ENCODE measurements at places on chromosomes 7 and 10.

- DNase-seq = no peak
These were observed 72.8 kb downstream of the FGFR2 start for GRCh38 chr10:121525251-121526134.

- peak; percentile 9 for DNase-seq
These were observed 158.9 kb downstream of the KLF6 start for GRCh38 chr10:3625959-3626751.

- no peak for DNase-seq
These were observed 694.6 kb upstream of the SORCS1 start for GRCh38 chr10:107859065-107859464.

- DNase-seq = peak; percentile 49
These were observed 107.2 kb downstream of the FGFR2 start for GRCh38 chr10:121490871-121491519.

DNA sequence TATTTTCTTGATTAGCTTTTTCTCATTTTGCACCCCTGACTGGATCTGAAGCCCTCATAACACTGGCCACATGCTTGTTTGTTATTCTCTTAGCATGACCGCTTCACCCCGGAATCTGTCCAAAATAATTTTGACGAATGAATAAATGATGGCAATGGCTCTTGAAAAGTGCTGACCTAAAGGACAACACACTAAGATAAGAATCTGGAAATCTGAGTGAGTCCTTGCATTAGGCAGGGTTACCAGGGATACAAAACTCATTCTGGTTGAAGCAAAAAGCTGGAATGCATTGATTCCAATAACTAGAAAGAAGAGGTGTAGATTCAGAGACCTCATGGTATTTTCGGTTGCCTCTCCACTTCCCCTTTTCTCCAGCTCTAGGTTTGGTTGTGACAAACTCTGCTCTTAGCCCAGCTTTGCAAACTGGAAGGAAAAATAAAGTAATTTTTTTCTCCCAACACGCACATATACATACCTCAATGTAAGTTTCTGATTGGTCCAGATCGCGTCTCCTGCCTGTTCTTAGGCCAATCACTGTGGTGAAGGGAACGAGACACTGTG is 157.4 kb downstream of the SKIDA1 start:
- DNase-seq = no peak

DNA sequence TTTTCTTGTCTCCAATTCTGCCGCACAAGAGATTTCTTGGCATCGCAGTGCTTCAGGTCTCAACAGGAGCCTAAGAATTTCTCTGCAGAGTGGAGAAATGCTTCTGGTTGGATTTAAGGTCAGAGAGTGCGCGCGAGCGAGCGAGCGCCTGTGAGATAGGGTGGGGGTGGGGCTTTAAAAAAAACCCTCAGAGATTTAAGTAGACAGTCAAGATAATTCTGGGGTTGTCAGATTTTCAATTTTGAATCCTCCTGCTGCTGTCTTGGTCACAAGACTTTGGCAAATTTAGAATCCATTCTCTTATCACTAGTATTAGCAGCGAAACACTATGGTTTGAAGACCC is 49.7 kb downstream of the CPEB3 start:
- no peak for DNase-seq

DNA sequence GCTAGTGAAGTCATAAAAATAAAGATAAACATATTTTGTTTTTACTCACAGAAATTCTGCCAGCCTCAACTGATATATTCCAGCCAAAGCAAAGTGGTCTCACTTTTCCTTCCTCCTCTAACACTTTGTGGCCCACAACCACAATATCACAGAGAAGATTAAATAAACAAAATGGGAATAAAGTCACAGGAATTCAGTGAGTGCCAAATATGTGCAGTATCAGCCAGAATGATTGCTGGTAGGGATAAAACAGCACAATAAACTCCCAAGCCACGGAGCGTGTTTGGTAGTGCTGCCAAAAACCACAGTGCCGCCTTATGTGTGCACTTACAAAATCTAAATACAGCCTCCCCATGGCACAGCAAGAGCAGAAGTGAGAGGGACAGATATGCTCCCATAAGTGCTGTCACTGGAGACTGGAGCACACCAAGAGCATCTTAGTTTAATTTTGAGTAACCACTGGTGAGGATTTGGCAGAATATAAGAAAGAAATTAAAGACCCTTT is 155.8 kb downstream of the POM121L12 start:
- DNase-seq = no peak

DNA sequence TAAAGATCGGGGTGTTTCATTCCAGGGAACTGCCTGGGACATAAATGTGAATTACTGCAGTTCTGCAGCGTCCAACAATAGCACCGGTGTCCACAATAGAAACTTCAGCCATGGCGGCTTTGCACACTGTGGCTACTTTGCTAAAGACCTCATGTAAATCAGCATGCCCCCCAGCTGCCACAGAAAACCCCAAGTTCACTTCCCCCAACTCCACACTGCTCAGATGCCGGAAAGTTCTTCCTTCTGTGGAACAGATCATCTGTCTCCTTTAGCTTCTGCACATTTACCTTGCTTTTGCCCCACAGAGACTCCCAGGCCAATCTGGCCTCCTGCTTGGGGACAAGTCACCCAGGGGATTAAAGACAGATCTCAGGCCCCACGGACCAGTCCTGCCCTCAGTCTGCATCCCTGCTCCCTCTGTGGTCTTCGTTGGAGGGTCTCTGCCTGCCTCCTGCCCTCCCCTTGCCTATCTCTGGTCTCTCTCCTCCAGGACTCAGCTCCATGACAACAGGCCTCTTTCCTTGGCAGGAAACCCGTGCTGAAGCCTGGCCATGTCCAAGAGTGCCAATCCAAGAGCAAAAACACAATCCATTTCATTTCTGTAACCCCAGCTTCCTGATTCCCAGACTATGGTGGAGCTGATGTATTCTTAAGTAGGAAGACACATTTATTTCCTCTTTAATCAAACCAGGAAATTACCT is 403.2 kb downstream of the RPS24 start:
- DNase-seq = no peak

DNA sequence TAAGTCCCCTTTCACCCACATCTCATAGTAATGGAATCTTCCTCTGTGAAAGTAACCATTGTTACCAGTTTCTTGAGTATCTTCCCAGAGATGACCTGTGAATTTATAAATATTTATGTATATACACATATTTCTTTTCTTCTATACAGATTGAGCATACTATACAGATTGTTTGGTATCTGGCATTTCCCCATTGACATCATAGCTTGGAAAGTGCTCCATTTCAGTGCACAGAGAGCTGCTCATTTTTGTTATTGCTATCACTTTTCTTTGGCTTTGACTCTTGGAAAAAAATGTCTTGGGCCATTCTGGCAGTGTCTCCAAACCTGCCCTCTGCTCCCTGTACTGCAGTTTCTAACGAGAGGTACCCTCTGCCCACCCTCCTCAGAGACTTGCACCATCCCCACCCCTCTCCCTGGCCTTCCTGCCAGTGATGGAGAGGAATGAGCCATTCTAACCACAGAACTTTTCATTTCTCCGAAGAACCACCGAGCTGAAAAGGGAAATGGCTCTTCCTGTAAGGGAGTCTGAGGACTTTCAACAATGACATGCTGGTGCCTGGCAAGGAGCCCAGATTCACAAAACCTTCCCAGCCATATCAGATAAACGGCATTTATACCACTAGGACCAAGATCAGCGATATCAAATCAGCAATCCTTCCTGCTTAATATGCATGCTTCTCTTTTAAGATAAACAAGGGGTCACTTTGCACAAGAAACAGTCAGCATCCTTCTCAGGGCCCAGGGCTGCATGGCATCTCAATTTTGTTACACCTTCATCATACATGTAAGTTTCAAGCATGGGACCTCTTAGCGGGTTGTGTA is 19.7 kb upstream of the CCSER2 start:
- DNase-seq = peak; percentile 76

- no peak for DNase-seq
These were observed 5.7 kb downstream of the WEE2 start for GRCh38 chr7:141713890-141714289.

- no peak for DNase-seq
These were observed 17.1 kb downstream of the BMPR1A start for GRCh38 chr10:86773498-86773897.

GRCh38 chr10:74207691-74208480 is 56.9 kb downstream of the ADK start:
- DNase-seq = no peak

GRCh38 chr10:23912884-23913404 is 296.0 kb upstream of the KIAA1217 start:
- no peak for DNase-seq

DNA sequence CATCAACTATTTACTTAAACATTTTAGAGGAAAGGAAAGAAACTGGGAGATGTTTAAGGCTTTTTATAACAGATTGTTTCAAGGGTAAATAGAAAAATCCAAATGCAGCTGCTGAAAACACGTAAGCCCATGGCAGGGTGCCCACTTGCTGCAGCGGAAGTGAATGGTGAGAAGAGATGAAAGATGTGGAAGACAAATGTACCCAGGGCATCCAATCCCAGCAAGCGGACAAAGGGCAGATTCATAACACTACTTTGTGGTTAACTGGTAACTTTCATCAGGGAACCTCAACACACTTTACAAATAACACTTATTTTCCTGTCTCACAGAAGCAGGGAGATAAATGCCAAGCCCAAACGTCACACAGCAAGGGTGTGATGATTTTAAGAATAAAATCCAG is 358.4 kb downstream of the KCNMA1 start:
- peak; percentile 19 for DNase-seq

- no peak for DNase-seq
These were observed 67.7 kb upstream of the TMEM72 start for GRCh38 chr10:44843484-44843883.

- no peak for DNase-seq
These were observed 20.1 kb downstream of the UPP1 start for GRCh38 chr7:48108959-48109847.

DNA sequence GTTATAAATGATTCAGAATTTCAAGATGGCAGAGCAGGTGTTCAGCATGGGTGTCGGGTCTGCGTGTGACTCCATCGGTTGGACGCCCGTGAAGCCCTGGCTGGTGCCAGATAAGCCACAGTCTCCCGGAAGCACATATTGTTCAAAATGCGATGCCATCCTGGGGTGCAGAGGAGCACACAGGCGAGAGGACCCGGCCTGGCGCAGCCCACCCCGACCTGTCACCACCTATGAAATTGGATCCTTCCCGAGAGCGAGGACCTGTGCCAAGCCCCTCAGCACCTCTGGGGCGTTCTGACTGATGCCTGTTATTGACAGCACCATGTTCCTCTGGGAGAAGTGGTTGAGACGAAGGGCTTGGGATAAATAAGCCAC is 110.1 kb downstream of the ACTR3B start:
- no peak for DNase-seq

- no peak for DNase-seq
These were observed 32.6 kb downstream of the IKZF1 start for GRCh38 chr7:50336894-50337703.

DNA sequence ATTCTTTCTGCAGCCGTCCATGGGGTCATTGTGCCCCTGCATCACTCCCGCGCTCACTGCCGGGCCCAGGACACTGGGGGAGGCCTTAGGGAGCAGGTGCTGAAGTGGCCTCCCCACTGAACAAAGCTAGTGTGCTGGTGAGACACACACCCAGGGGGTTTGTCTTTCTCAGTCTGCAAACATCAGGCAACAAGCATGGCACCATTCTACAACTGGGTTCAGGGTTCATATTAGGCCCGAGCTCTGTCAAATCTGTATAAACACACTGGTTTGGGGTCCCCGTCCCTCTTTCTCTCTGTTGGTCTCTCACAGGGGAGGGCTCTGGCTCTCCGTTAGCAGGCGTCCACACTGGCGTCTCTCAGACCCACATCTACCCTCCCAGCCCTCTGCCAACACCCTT is 11.1 kb upstream of the PPP2R2D start:
- no peak for DNase-seq

GRCh38 chr7:137476937-137477336 is 133.4 kb upstream of the PTN start:
- DNase-seq = no peak

DNA sequence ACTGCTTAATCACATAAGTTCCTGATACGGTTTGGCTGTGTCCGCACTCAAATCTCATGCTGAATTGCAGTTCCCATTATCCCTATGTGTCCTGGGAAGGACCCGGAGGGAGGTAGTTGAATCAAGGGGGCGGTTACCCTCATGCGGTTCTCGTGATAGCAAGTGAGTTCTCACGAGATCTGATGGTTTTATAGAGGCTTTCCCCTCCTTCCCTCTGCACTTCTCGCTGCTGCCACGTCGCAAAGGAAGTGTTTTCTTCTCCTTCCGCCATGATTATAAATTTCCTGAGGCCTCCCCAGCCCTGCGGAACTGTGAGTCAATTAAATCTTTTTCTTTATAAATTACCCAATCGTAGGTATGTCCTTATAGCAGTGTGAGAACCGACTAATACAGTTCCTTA is 226.2 kb downstream of the SKAP2 start:
- DNase-seq = no peak

DNA sequence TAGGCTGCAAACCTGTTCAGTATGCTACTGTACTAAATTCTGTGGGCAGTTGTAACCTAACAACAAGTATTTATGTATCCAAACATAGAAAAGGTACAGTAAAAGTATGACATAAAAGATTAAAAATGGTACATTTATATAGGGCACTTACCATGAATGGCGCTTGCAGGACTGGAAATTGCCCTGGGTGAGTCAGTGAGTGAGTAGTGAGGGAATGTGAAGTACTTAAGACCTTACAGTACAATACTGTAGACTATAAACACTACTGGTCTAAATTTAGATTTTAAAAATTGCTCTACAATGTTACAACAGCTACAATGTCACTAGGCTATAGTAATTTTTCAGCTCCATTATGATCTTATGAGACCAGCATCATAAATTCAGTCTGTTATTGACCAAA is 146.0 kb upstream of the GNAI1 start:
- DNase-seq = no peak

DNA sequence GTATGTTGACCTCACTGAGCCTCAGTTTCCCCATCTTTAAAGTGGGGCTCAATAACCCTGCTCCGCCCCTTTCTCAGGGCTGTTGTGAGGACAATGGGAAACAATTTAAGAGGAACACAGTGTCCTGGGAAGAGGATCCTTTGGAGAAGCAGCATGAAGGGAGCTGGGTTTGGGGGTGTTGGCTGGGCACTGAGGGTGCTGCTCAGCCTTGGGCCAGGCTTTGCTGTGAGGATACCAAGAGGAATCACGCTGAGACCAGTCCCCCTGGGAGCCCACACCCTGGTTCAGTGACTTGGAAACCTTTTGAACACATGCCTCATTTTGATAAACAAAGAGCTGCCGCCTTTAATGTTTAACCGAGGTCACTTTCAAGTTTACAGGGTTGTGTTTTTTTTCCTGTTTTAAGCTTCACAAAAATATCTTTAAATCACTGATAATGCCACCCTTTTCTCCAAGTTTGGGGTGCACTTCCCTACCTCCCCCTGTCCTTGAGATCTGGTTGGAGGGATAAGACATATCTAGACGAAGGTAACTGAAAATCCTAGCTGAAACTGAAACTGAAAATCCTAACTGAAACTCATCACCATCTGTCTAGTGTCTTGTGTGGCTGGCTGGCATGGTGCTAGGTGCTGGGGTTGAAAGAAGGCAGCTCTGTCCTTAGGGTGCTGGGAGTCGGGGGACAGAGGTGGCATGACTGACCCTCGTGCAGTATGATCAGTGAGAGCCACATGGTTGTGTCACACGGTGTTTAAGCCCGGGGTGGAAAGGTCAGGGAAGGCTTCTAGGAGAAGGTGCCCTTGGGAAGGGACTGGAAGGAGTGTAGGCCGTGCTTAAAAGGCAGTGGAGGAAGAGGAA is 27.7 kb downstream of the ZNF775 start:
- DNase-seq = no peak

GRCh38 chr10:52474265-52474664 is 160.2 kb downstream of the DKK1 start:
- DNase-seq = no peak

All from astrocyte of the cerebellum (primary cell).